ENCODE measurements at places on chromosomes 6 and 20.
A peak's percentile ranks its signal among the peaks of the same experiment; 100 is the strongest.

DNA sequence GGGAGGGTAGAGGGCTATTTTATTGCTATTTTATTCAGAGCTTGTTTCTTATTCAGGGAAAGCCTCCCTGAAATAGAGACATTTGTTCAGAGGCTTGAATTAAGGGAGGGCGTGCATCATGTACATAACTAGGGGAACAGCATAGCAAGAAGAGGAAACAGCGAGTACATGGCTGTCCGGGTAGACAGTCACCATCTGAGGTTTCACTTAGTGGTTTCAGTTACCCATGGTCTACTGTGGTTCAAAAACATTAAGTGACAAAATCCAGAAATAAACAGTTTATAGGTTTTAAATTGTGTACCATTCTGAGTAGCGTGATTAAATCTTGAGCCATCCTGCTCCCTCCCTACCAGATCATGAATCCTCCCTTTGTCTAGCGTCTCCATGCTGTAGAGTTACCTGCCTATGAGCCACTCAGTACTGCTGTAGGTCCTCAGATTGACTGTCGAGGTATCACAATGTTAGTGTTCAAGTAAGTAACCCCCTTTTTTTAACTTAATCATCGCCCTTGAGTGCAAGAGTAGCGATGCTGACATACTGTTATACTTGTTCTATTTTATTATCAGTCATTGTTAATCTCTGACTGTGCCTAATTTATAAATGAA, 791.5 kb downstream of the TFAP2A start:
- DNase-seq: no peak

DNA sequence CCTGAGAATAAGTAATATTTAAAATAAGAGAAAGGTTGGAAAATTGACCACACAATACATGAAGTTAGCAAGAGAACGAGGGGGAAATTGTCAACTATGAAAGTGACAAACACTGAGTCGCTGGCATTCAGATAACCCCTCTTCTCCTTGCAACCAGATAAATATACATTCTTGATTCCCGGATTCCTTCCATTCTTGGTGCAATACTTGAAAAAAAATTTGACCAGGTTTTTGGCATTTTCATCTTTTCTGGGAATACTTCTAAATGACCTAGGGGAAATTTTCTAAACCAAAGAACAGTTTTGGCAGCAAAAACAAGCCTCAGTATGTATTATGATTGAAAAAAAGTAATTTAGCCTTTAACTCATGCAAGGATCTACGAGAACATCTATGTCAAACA, 164.0 kb downstream of the PDE7B start:
- no peak for DNase-seq

DNA sequence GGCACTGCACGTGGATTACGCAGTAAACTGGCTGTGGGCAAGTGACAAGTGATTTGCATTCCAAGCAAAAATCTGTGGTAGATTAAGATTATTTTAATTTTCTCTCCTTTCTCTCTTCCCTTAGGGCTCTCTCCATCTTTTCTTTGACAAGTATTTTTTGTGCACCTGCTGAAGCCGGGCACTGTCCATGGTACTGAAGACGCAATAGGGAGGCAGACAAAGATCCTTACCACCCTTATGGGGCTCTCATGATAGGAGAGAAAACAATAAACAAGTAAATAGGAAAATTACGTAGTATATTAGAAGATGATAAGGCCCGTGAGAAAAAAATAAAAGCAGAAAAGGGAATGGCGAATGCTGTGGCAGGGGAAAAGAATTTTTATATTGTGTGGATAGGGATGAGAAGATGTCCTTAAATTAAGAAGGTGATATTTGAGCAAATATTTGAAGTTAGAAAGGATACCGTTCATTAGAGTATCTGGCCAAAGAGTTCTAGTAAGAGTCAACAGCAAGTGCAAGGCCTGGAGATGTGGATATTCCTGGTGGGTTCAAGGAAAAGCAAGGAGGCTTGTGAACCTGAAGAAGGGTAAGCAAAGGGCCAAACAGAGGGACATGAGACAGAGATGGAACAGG, 146.0 kb downstream of the LAMP5 start:
- DNase-seq: no peak

DNA sequence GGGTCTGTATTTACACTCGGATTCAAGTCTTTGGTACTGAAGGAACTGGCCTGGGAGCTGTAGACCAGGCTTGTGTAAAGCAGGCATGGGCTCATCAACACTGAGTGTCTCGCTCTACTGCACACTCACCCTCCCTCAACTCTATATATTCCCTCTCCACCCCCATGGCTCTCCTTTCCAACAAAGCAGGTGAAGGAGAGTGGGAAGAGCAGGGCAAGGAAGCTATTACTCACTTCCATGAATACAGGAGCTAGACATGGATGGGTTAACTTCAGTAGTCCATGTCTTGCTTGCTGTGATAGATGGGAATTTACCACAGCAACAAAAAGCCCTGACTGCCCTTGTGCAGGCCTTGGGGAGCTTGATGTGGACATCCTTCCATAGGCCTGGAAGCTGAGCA, 20.7 kb upstream of the SLC2A12 start:
- DNase-seq: no peak

DNA sequence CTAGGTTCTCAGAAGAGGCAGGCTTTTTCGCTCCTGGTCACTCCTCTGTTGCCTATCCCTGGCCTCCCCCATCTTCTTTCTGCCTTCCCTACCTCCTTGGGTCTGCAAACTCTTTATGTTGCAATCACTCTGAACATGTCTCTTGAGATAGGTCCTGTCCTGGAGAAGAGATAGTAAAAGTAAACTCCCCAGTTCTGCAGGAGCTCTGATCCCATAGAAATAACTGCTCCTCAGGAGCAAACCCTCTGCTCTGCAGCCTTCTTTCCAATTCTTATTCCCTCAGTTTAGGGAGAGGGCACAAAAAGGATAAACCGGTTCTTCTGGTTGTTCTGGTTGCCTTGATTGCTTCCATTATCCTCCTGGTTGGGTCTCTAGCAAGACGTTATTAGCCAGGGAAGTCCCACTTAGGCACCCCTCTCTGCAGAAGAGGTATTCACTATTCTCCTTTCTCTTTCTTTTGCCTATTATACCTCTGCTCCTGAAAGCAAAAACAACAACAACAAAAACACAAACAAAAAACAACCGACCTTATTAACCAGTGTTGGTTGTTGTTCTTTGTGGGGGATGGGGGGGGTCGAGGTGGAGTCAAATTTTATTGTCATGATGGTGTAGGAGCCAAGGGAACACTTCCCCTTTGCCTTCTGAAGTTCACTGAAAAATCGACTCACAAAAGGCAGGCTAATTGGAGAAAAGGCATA, 973 bp downstream of the TRIM38 start:
- no peak for DNase-seq

- no peak for DNase-seq
Measured at GRCh38 chr20:50517817-50518154, 7.6 kb downstream of the PTPN1 start.

- DNase-seq: peak; percentile 39
Measured at GRCh38 chr6:39377539-39377950, 55.0 kb upstream of the KCNK16 start.

DNA sequence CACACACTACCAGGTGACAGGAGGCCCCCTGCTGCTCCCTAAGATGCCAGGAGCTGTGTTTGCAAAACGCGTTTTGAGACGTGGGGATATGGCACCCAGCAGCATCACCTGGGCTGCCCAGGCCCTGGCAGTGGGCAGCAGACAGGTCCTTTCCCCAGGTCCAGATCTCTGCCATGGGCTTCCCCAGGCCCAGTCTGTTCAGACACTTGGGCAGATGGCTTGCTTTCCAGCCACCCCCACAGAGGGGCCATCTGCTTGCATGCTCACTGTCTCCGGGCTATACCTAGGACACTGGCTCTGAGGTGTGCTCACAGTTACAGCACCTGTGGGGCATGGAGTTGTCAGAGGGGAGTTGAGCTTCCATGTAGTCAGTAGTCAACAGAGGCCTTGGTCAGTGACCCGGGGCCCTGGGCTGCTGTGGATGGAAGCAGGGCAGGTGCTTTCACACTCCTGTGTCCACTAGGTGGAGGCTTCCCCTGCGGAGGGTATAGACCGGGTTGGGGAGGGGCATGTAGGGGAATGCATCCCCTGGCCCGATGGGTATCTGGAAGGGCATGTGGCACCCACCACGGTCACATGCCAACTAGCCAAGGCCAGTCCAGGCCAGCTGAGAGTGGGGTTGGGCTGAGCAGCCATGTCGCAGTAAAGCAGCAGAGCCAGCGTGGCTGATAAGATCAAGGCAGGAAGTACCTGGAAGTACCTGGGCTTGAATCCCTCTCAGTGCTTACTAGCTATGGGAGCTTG, 185.4 kb upstream of the SLC24A3 start:
- no peak for DNase-seq

DNA sequence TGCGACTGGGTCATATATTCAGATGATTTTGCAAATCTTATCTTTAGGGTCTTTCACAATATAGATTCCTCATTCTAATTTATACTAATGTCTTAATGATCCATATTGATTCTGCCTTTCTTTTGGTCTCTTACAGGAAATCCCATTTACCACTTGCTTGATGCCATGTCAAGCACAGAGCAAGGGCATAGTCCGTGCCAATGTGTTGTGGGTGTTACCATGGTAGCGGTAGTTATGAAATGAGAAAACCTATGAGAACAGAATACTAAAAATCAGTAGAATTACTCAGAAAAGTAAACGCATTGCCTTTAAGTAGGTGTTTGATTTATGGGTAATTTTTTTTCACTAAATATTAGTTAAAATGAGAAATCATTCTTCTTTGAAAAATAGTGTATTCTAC, 153.9 kb upstream of the RAB32 start:
- no peak for DNase-seq

DNA sequence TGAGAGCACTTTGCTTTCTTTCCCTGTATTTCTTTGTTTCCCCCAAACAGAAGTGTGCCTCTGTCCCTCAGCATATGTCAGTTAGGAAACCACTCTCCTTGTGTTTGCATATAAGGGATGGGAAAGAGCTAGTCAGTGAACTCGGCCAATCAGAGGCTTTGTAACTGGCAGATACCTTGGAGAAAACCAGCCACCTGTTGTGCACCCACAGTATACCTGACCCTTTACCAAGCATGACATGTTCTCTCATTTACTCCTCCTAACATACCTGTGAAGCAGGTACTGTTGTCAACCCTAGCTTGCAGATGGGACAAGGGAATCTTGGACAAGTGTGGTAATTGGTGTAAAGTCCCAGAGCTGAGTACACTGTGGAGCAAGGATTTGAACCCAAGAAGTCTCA, 96.1 kb upstream of the FAM8A1 start:
- no peak for DNase-seq

GRCh38 chr6:83708970-83709747, at the start of gene SNAP91:
Gene SNAP91 (minus strand): TSS chr6:83709101. CDS start chr6:83707927, 1,174 bp downstream.
- no peak for DNase-seq

- DNase-seq: no peak
Measured at GRCh38 chr6:148570456-148570855, 176.4 kb upstream of the UST start.
